NAMALWA (cell line): ENCODE measurements at places on chromosomes 5 and 9.

DNA sequence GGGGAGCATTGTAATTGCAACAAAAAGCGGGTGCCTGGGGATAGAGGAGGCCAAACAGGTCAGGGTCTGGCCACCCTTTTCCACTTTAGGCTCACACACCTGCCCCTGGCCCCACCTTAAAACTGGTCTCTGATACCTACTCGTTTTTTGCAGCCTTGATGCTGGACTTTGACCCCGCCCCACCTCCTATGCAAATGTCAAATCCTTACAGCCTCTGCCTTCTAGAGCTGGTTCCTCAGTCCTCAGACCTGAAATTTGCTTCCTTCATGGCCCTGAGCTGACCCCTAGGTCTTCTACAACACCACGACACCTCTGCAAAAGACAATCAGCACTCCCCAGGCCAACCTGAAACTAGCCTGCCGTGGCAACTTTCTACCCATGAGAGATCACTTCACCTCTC is 37.7 kb downstream of the SMIM23 start:
- no peak for DNase-seq

GRCh38 chr5:113089653-113090335 is 113.2 kb downstream of the DCP2 start:
- no peak for DNase-seq

- DNase-seq = no peak
These were observed 14.7 kb downstream of the LIX1 start for GRCh38 chr5:97127727-97128126.

GRCh38 chr9:70979966-70980365 is 141.5 kb downstream of the TRPM3 start:
- no peak for DNase-seq

GRCh38 chr5:107289030-107289714 is 381.6 kb downstream of the EFNA5 start:
- no peak for DNase-seq

DNA sequence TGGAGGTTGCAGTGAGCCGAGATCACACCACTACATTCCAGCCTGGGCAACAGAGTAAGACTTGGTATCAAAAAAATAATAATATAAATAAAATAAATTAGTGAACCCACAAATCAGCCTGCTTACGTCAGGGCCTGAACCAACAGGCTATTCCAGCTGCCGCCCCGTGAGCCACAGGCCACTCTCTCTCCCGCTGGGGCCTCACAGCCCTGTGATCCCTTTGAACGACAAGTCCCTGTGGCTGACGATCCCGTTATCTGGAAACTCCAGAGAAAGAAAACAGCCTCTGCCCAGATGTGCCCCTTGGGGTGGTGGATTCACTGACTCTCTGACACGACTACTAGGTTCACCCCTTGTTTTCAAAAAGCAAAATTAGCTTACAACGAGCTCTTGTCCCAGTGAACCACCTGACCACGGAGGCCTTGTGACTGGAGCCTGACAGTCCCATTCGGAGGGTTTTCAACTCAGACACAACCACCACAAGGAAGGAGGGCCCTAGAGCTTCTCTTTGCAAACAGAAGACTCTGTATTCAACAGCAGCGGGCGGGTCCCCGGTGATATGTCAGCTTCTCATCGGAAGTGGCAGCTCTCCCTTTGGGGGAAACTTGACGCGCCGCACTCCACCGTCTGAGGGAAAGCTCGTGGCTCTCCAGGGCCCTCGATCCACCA is 4.4 kb upstream of the DIPK1B start:
- DNase-seq = no peak

GRCh38 chr9:106707738-106708474 is 155.1 kb upstream of the ZNF462 start:
- DNase-seq = no peak

- DNase-seq = no peak
These were observed 9.5 kb downstream of the CAVIN4 start for GRCh38 chr9:100587375-100587774.

DNA sequence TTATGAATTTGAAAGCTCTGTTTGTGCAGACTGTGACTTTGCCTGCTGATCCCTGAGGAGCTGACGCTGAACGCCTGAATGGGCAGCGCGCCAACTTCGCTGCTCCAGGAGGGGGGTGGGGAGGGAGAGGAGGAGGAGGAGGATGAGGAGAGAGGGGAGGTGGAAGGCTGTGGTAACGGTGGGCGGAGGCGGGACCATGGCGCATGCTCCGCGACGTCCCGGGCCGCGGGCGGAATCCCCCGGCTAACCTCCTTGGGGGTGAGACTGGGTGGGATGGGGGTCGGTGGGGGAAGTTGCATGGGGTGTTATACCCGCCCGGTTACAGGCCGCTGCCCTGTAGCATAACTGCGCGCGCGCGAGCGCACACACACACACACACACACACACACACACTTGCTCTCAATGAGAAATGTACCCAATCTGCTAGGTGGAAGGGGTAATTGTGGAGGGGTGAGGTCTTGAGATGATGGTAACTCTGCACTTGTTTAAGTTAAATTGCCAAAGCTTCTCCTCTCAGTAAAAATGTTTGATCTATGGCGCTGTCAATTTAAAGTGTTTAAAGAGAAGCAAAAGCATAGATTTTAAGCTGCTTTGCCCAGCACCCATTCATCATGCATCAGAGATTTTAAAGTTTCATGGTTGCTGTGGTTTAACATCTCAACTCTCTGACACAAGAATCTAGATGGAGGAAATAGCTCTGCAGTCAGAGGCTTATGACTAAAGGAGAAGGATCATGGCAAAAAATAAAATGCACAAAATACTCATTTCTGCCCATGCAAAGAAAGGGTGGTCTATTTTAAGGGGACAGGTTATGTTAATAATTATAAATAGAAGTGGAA is 76.6 kb upstream of the TBCA start:
- peak; percentile 82 for DNase-seq

DNA sequence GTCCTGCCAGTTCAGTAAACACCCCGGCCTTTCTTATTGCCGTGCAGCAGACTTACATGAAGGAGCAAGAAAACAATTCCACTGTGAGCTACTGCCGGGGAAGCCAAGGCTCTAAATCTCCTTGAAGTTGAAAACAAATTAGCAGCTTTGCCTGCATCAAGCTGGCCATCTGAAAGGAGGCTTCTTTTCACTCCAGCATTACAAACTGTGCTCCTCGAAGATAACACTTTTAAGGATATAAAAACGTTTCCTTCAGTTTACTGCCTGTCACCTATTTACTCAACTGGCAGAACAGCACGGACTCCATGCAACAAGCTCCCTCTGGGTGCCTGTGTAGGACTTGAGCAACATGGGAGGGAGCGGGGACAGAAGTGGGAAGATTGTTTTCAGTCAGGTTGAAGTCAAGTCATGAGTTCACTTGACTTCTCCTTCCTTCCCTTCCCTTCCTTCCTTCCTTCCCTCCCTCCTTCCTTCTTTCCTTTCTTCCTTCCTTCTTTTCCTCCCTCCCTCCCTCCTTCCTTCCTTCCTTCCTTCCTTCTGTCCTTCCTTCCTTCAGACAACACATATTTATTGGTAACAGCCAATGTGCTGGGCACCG is 67.4 kb downstream of the ZNF608 start:
- DNase-seq = no peak

DNA sequence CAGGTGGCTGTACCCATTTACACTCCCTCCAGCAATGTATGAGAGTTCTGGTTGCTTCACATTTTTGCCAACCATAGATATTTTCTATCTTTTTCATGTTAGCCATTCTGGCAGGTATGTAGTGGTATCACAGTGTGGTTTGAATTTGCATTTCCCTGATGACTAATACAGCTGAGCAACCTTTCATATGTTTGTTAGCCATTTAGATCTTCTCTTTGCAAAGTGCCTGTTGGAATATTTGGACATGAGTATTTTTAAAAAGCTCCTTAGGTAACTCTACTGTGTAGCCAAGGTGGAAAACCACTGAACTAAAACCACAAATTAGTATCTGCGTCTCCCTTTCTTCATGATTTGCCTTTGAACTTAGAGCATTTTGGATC is 31.9 kb downstream of the IRF1 start:
- peak; percentile 54 for DNase-seq

- no peak for DNase-seq
These were observed 4.3 kb upstream of the AGPAT2 start for GRCh38 chr9:136691316-136692184.
